ENCODE measurements at places on chromosomes 3 and 15. TPM values are rescaled to one million over a fixed set of nuclear protein-coding genes. Genes with fewer than 3 reads are reported as not detected.
A peak's percentile ranks its signal among the peaks of the same experiment; 100 is the strongest.

DNA sequence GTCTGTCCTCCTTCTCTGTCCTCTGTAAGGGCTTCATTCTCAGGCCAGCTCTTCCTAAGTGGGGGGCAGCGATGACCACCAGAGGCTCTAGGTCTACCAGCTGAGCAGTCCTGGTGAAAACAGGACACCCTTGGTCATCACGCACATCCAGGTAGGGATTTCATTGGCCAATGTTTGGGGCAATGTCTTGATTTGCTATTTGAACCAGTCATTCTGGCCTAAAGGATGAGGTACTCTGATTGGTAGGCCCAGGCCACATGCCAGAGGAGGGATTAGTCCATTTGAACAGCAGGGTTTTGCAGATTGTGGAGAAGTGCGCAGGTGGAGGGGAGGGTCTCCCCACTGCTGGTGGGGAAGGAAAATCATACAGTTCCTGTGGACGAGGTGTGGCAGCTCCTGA, 57.3 kb downstream of the PLXNA1 start:
- H3K27me3 ChIP-seq, result no peaks in the 10 kb centered on the region
- peaks cover 7% of the 10 kb centered on the region for H3K4me1 ChIP-seq
- H3K4me3 ChIP-seq, result no peak overlapping the region
- DNase-seq, result no peak

GRCh38 chr3:24123596-24123995, 178.5 kb downstream of the NR1D2 start:
- H3K27ac ChIP-seq, result no peak overlapping the region
- no peak overlapping the region for H3K4me3 ChIP-seq
- H3K36me3 ChIP-seq, result no peaks in the 10 kb centered on the region
- peaks cover 50% of the 10 kb centered on the region for H3K27me3 ChIP-seq
- no peak for DNase-seq

DNA sequence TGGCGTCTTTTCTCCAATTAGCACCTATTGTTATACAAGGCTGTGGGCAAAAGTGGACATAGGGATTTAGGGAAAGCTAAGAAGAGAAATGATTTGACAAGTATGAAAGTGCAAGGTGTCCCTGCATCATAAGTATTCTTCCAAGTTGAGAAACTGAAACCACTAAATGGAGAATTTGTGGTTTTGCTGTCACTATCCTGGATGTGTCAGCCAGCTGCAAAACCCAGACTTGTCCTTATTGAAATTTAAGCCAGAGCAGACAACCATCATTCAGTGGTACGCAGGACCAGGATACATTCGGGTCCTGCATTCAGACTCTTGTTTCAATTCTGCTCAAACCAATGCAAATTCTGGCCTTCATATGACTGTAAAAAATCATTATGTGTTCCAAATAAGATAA, 384.8 kb upstream of the TGFBR2 start:
- H3K36me3 ChIP-seq, result no peaks in the 10 kb centered on the region
- no peaks in the 10 kb centered on the region for H3K27me3 ChIP-seq
- H3K4me1 ChIP-seq, result no peaks in the 10 kb centered on the region

Gene SI
- total RNA-seq, result not detected

GRCh38 chr15:41577863-41578735, 19.1 kb downstream of the TYRO3 start:
- no peak for DNase-seq
- H3K4me1 ChIP-seq, result peaks cover 14% of the 10 kb centered on the region
- no peaks in the 10 kb centered on the region for H3K27me3 ChIP-seq
- H3K4me3 ChIP-seq, result no peak overlapping the region
- peaks cover 53% of the 10 kb centered on the region for H3K36me3 ChIP-seq

DNA sequence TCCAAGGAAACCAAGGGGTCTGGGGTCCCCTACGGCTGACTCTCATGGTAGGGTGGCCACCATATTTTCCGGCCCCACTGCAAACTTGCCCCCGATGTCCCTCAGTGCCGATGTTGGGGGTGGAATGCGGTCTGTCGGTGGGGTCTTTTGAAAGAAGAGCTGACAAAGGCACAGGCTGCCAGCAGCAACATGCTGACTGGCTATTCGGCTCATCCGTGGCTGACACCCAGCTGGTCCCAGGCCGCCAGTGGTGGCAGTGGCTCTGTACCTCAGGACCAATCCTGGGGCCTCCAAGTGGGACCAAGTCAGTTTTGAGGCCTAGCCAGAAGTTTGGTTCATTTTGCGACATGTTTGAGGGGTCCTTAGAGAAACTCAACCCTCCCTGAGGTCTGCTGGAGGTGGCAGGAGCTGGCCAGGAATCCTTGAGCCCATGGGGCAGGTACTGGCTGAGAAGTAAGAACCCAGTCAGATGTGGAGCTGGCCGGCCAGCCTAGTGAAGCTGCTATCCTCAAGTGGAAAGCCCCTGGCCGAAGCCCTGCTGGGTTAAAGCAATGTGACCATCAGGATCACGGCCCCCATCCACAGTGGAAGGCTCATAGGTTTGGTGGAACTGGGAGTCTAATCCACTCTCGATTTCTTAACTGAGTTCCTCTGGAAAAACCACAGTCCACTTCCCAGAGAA, 17.8 kb downstream of the BMF start:
- peaks cover 15% of the 10 kb centered on the region for H3K36me3 ChIP-seq
- H3K27me3 ChIP-seq, result no peaks in the 10 kb centered on the region
- no peak overlapping the region for H3K4me3 ChIP-seq
- H3K27ac ChIP-seq, result no peak overlapping the region
- DNase-seq, result no peak

DNA sequence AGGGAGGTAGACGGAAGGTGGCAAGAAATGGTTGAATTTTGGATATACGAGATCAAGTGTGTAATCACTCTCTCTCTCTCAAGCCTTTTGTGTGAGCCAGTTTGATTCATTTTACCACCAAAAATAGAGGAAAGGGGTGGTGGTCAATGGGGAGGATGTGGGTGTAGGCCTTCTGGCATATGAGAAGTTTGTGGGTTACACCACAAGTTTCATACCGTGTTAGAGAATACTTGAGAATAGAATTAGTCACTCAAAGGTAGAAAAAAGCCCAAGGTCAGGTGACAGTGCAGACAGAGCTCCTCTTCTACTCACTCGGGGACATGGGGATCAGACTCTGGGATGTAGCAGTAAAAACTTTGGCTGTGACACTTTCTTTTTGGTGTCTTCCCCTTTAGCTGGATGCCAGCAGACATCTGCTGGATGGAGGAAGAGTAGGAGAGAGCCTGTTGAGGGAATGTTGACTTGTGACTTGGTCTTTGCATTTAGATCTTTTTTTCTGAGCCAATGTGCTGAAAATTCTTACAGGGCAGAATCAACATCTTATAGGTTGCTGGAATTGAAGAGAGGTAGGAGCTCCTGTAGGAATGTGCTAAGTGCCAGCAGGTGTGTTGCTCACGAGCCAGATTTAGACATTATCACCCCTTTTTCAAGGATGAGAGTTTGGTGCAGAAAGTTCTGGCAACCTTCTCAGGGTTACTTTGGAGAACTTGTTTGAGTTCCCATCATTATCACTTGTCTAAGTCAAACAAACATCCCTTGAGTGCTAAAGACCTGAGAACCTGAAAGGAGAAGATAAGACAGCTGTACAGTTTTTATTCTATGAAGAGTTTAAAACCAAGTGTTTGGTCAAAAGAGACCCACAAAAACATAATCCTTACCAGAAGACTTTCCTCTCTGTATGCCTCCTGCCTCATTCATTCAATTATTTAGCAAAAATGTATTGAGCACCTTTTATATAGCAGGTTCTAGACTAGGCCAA, 43.9 kb upstream of the RYK start:
- H3K36me3 ChIP-seq, result no peaks in the 10 kb centered on the region
- DNase-seq, result no peak
- no peak overlapping the region for H3K4me3 ChIP-seq
- H3K27me3 ChIP-seq, result no peaks in the 10 kb centered on the region
- peaks cover 2% of the 10 kb centered on the region for H3K4me1 ChIP-seq

Gene RASGRP1
- 7.0 TPM for total RNA-seq

Gene GXYLT2
- total RNA-seq, result 7.9 TPM

DNA sequence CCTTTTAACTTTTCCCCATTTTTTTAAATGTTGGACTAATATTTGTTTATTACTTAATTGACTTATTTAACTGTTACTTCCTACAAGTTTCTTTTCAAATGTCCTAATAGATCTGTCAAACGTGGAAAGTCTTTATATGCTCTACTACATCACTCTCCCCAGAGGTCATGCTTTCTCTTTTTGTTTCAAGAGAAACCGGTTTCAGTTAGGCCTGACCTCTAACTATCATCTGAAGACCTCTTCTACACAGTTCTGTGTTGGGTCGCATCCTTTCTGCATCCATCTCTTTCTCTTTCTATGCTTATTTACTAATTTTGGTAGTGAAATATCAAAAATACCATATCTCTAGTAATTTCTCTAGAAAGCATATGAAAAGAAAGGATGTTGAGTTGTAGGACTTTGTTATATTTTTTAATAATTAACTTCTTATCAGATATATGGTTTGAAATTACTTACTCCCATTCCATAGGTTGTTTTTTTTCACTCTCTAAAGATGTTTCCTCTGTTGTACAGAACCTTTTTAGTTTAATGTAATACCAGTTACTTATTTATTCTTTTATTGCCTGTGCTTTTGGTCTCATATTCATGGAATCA, 781.2 kb upstream of the ARPP21 start:
- H3K27me3 ChIP-seq, result no peaks in the 10 kb centered on the region
- H3K4me1 ChIP-seq, result no peaks in the 10 kb centered on the region
- no peak overlapping the region for H3K27ac ChIP-seq
- no peak overlapping the region for H3K4me3 ChIP-seq
- H3K36me3 ChIP-seq, result no peaks in the 10 kb centered on the region

DNA sequence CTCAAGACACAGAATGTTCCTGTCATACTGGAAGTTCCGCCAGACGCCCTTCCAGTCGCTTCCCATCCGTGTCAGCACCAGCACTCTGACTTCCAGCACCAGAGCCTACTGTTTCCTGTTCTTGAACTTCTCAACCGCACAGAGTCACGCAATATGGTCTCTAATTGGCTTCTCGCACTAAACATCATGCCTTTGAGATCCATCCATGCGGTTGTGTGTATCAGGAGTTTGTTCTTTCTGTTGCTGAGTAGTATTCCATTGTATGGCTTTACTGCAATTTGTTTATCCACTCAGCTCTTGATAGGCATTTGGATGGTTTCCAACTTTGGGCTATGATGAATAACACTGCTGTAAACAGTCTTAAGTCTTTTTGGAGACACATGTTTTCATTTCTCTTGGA, 112.1 kb downstream of the LRRK1 start:
- H3K27me3 ChIP-seq, result no peaks in the 10 kb centered on the region
- H3K36me3 ChIP-seq, result no peaks in the 10 kb centered on the region
- no peak overlapping the region for H3K27ac ChIP-seq
- DNase-seq, result peak; percentile 17
- no peaks in the 10 kb centered on the region for H3K4me1 ChIP-seq

GRCh38 chr3:122916084-122916483, 111.5 kb downstream of the SEMA5B start:
- H3K4me1 ChIP-seq, result no peaks in the 10 kb centered on the region
- no peak overlapping the region for H3K4me3 ChIP-seq
- peaks cover 2% of the 10 kb centered on the region for H3K27me3 ChIP-seq
- peaks cover under 1% of the 10 kb centered on the region for H3K36me3 ChIP-seq
- DNase-seq, result no peak

Gene IDH3A
- total RNA-seq, result 44.8 TPM

DNA sequence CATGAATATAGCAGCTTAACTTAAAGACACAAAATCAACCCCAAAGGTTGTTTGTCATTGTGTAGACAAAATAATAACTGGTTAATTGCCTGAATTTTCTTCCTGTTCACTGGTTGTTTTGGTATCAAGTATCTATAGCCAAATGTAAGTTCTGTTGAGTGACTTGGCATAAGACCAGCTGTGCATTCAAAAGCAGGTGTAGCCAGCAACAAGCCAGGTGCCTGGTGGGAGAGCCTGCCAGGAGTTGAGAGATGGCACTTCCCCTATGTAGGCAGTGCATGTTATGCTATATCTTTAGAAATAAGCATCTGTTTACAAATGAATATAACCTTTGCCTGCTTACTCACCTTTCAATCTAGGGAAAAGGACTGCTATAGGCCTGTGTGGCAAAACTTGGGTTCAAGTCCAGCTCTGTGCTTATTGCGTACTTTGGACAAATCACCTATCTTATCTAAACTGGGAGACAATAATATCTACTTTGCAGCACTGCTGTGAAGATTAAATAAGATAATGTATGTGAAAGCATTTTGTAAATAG, 84.9 kb upstream of the TBL1XR1 start:
- peaks cover 11% of the 10 kb centered on the region for H3K4me1 ChIP-seq
- H3K27me3 ChIP-seq, result no peaks in the 10 kb centered on the region
- no peaks in the 10 kb centered on the region for H3K36me3 ChIP-seq
- no peak overlapping the region for H3K27ac ChIP-seq
- DNase-seq, result no peak
- peak overlapping the region; percentile 32 for H3K4me3 ChIP-seq

Gene GABRR3
- not detected for total RNA-seq

GRCh38 chr3:119681279-119681678, 4.1 kb upstream of the COX17 start:
- DNase-seq, result no peak
- H3K27me3 ChIP-seq, result no peaks in the 10 kb centered on the region
- no peaks in the 10 kb centered on the region for H3K36me3 ChIP-seq
- no peaks in the 10 kb centered on the region for H3K4me1 ChIP-seq
- no peak overlapping the region for H3K4me3 ChIP-seq
- no peak overlapping the region for H3K27ac ChIP-seq

DNA sequence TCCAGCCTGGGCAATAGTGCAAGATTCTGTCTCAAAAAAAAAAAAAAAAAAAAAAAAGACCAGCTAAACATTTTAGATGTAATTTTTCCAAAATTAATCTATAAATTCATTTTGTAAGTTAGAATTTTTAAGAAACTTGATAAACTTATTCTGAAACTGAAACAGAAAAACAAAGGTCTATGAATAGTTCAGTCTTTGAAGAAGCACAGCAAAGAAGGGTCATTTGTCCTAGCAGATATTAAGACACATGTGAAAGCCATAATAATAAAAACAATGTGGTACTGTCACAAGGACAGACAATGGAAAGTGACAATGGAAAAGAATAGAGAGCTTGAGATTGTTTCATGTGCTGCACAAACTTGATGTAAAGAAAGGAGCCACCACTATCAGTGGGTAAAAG, 29.0 kb upstream of the PRSS50 start:
- no peaks in the 10 kb centered on the region for H3K27me3 ChIP-seq
- H3K4me3 ChIP-seq, result no peak overlapping the region
- H3K27ac ChIP-seq, result no peak overlapping the region
- H3K36me3 ChIP-seq, result no peaks in the 10 kb centered on the region
- no peak for DNase-seq

DNA sequence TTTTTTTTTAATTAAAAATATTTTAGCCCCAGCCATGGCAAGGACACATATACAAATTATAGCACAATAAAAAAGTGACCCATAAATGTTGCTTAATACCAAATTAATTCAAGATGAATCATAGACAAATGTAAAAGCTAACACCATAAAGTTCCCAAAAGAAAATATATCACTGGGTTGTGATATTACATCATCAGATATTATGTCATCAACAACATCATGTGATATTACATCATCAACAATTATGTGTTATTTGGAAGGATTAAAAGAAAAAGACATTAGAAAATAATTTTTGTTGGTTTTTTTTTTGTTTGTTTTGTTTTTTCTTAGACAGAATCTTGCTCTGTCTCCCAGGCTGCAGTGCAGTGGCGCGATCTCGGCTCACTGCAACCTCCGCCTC, 34.5 kb upstream of the ABHD10 start:
- no peaks in the 10 kb centered on the region for H3K27me3 ChIP-seq
- H3K27ac ChIP-seq, result no peak overlapping the region
- no peaks in the 10 kb centered on the region for H3K4me1 ChIP-seq
- no peak overlapping the region for H3K4me3 ChIP-seq
- DNase-seq, result no peak

- H3K27me3 ChIP-seq, result no peaks in the 10 kb centered on the region
- no peak overlapping the region for H3K27ac ChIP-seq
- H3K4me3 ChIP-seq, result no peak overlapping the region
Measured at GRCh38 chr15:100170291-100171210, 171.2 kb downstream of the ADAMTS17 start.

Gene ATP10A
- not detected for total RNA-seq

Data from endodermal cell (in vitro differentiated cells).